Stimulated activated CD4-positive, alpha-beta T cell treated with anti-CD3 and anti-CD28 coated beads, Interleukin-15, amount 100 ng/mL, for 48 hours (primary cell): ENCODE measurements at places on chromosomes 6 and 20.

DNA sequence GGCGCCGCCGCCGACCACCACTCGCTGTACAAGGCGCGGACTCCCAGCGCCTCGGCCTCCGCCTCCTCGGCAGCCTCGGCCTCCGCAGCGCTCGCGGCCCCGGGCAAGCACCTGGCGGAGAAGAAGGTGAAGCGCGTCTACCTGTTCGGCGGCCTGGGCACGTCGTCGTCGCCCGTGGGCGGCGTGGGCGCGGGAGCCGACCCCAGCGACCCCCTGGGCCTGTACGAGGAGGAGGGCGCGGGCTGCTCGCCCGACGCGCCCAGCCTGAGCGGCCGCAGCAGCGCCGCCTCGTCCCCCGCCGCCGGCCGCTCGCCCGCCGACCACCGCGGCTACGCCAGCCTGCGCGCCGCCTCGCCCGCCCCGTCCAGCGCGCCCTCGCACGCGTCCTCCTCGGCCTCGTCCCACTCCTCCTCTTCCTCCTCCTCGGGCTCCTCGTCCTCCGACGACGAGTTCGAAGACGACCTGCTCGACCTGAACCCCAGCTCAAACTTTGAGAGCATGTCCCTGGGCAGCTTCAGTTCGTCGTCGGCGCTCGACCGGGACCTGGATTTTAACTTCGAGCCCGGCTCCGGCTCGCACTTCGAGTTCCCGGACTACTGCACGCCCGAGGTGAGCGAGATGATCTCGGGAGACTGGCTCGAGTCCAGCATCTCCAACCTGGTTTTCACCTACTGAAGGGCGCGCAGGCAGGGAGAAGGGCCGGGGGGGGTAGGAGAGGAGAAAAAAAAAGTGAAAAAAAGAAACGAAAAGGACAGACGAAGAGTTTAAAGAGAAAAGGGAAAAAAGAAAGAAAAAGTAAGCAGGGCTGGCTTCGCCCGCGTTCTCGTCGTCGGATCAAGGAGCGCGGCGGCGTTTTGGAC is 2.0 kb downstream of the SOX4 start:
- no peak for DNase-seq

GRCh38 chr20:37294262-37294981 is 5.0 kb downstream of the MANBAL start:
- DNase-seq, result no peak

GRCh38 chr20:49687595-49688567 is 25.8 kb downstream of the B4GALT5 start:
- DNase-seq, result no peak

DNA sequence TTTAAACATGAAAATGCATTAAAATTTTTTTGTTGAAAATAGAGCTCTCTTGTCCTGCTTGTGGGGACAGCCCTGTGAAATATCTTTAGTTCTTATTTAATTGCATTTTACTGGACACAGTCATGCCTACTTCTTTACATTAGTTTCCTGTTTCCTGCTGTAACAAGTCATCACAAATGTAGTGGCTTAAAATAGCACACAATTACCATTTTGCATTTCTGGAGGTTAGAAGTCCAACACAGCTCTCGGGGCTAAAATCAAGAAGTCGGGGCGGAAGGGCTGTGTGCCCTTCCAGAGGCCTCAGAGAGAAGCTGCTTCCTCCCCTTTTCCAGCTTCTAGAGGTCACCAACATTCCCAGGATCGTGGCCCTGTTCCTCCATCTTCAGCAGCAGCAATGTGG is 29.4 kb downstream of the PNLDC1 start:
- DNase-seq, result no peak

GRCh38 chr20:1696521-1697209 is 39.1 kb upstream of the SIRPG start:
- no peak for DNase-seq

DNA sequence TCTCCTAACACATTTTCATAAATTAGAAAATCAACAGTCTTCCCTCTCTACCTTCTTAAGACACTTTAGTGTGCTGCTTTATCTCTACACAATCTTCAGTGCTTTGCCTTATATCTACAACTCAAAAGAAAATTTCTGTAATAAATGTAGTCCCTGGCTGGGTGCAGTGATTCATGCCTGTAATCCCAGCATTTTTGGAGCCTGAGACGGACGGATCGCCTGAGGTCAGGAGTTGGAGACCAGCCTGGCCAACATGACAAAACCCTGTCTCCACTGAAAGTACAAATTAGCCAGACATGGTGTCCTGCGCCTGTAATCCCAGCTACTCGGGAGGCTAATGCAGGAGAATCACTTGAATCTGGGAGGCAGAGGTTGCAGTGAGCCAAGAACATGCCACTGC is 9.7 kb upstream of the EDN1 start:
- DNase-seq, result no peak

- no peak for DNase-seq
These were observed 28.9 kb upstream of the SCGN start for GRCh38 chr6:25623065-25623464.

GRCh38 chr6:159315562-159315961 is 146.4 kb downstream of the FNDC1 start:
- DNase-seq, result no peak

GRCh38 chr6:83260577-83260976 is 67.4 kb downstream of the RWDD2A start:
- DNase-seq, result no peak
